ENCODE measurements at places on chromosomes 1 and 21.
A peak's percentile ranks its signal among the peaks of the same experiment; 100 is the strongest.

DNA sequence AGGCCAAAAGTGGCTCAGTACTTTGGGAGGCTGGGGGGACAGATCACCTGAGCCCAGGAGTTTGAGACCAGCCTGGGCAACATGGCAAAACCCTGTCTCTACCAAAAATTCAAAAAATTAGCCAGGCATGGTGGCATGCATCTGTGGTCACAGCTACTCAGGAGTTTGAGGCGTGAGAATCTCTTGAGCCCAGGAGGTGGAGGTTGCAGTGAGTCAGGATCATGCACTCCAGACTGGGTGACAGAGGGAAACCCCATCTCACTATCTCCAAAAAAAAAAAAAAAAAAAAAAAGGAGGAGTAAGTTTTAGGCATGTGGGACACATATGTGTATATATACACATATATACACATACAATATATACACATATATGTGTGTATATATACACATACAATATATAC, 165.3 kb upstream of the DPYD start:
- DNase-seq: no peak

- DNase-seq: no peak
Measured at GRCh38 chr1:198749279-198749678, 110.4 kb downstream of the PTPRC start.

- DNase-seq: no peak
Measured at GRCh38 chr1:1223321-1223720, 8.5 kb downstream of the SDF4 start.

GRCh38 chr21:40299451-40299850, 432.2 kb downstream of the PCP4 start:
- DNase-seq: no peak

DNA sequence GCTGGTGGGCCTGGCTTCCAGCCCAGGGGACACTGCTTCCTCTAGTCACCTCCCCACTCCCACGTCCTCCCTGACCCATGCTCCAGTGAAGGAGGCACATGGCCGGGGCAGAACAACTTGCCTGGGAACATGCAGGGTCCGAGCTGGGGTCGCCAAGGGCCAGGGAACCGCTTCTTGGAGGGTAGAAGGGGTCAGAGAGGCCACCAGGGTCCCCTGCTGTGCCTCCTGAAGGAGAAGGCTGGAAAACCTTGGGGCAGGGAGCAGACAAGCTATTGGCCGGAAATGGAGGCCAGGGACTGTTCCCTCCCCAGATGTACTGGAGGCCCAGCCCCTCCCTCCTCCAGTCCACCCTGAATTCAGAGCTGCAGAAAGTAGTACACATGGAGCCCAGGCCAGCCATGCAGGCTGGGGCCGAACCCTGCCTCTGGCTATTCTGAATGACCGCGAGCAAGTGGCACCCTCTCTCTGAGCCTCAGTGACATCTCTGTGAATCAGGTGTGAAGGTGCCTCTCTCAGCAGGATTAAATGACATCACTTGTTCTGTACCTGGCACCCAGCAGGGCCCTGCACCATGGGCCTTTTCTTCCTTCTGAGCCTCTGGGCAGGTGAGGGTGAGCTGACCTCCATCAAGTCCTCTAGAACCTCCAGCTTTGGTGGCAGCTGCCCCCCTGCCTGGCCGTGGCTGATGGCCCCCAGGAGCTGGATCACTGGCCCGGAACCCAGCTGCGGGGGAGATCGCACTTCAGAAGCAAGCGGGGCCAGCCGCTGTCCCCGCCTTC, 15.7 kb downstream of the SPOCD1 start:
- no peak for DNase-seq

DNA sequence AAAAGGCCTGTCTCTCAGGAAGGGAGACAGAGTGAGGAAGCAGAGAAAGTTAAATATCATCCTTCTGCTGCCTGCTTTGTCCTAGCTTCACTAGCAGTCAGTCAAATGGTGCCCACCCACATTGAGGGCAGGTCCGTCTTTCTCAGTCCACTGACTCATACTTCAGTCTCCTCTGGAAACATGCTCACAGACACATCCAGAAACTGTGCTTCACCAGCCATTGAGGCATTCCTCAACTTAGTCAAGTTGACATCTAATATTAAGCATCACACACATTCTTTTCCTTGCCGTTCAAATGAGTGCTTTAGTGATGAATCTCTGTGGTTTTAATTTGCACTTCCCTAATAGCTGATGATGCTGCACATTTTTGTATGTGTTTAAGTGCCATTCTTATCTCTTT, 777.8 kb upstream of the PRMT6 start:
- no peak for DNase-seq

DNA sequence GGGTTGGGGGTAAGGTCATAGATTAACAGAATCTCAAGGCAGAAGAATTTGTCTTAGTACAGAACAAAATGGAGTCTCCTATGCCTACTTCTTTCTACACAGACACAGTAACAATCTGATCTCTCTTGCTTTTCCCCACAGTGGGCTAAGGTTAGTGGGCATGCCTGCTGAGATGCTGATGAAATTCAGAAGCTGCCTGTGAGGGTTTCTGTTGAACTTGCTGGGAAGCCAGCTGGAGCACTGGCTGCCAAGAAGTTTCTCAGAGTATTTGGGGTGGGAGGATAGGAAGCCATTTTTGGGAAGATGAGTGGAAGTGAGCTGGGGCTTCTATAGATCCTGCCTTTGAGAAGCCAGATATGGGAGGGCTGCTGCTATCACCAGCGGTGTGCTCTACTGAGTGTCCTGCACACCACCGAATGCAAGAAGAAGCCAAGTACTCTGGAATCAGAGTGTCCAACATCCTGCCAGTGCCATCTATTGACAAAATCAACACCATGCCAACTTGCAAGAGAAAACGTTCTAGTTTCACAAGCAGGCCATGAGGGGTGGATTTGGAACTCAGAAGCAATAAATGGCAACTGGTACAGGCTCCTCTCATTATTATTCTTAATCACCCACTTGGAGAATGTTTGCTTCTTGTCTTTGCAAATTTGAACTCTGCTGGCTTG, 102.7 kb downstream of the PTPRU start:
- DNase-seq: no peak

- DNase-seq: no peak
Measured at GRCh38 chr1:161988413-161988812, 35.3 kb downstream of the OLFML2B start.

DNA sequence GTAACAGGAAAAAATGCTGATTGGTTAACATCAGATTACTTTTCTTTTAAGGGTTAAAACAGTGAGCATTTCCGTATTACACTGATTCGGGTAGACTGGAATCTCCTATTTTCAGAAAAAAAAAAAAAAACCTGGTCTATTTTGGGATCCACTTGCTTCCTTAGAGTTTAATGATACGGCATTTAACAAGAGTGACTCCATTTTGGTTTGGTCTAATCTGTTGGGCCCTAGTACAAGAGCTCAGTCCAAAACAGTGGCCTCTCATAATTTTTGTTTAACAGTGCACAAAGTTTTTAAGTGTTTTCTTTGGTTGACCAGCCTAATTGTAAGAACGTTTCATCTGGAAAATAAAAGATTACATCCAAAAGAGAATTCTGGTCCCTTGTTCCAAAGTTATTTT, 120.2 kb downstream of the NRDC start:
- DNase-seq: no peak

- no peak for DNase-seq
Measured at GRCh38 chr1:178335426-178335825, 161.3 kb downstream of the CLEC20A start.

DNA sequence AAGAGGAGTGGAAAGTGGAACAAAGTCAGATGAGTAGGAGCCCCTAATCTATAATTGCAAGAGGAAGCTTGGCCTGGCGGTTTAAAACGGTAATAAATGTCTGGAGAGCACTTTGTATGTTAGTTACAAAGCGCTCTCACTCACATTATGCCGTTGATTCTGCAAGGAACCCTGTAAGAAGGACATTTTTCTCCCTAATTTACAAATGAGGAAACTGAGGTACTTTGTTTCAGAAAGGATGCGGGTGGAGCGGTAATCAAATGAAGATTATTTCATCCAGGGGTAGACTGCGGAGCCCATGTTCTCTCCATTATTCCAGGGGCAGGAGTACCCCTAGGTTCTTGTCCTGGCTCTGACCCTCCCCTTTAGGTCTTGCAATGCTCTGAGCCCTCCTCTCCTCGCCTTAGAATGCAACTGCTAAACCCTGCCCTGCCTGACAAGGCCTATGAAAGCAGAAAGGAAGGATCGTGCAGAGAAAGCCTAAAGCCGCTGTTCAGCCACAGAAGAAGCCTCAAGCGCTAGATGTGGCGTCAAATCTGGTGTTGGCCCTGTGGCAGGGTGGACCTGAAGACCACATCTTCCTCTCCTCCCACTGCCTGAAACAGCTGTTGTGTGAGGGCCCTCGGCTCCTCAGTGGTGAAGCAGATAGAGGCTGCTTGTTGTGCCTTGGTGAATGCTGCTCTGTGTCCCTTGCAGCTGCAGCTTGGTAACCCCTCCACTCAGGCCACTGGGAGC, 588 bp upstream of the PACC1 start:
- no peak for DNase-seq

- DNase-seq: no peak
Measured at GRCh38 chr1:101371259-101371658, 134.4 kb downstream of the S1PR1 start.

DNA sequence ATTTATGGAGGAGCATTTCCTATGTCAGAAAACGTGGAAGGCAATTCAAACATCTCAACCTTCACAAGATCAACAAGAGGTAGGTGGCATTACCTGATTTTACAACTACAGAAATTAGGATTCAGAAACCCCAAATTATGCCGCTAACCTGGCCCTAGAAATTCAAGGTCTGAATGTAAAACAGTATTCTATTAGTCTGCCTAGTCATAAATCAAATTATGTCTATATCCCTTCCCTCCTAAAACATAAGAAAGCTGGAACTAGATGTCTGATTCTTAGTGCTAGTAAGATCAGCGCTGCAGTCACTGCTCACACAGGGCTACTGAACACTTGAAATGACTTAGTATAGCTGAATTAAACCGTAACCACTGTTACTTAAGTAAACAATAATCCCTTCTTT, 1.4 kb downstream of the TOMM20 start:
- DNase-seq: no peak

- no peak for DNase-seq
Measured at GRCh38 chr1:226653311-226653921, 85.7 kb downstream of the ITPKB start.

- DNase-seq: no peak
Measured at GRCh38 chr1:216183454-216183853, 239.8 kb downstream of the USH2A start.

DNA sequence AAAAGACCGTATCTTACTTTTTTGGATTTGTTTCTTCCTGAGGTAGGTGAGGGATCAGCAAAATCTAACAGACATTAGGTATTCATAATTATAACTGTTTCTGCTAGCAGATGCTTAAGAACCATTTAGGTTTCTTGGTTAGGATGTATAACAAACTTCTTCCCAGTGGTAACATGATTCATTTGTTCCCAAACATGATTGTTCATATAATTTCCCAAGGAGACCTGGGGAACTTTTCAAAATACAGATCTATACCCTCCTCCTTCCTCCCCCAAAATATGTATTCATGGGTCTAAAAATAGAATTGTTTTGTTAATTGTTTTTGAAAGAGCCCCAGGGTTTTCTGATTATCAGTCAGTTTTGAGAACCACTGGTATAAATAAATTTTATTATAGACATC, 228.2 kb downstream of the COP1 start:
- no peak for DNase-seq

DNA sequence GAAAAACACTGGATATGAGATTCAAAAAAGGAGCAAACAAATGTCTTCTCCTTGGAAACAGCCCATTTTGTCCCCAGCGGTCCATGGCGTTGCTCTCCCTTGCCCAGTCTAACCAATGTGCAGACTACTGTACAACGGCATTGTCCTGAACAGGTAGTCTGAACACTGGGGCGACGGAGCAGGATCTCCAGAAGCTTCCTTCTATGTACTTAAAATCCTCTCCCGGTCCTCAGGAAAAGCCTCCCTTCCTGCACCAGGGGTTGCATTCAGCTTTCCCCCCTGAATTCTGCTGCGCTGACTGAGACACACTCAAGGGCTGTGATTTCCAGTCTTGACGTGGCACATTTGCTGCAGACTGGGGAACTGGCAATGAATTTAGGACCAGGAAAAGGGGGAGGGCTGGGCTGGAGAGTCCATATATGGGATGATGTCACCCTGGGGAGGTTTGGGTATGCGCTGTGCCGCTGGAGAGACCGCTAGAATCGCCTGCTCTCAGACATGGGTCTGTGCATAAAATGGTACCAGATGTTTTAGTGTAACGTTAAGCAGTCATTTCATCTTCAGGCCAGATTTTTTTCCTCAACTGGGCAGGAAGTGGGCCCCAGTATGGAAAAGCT, 275.9 kb upstream of the C1orf105 start:
- no peak for DNase-seq

- peak; percentile 29 for DNase-seq
Measured at GRCh38 chr1:33455539-33456501, 16.6 kb upstream of the ZSCAN20 start.
